Suppressor macrophage treated with lipopolysaccharide for 1 hour (primary cell): ENCODE measurements at places on chromosomes 12 and 14.

GRCh38 chr12:95709152-95709551 lies 81.4 kb downstream of the NTN4 start:
- no peak for DNase-seq

GRCh38 chr14:23095196-23096108 lies at the start of gene C14orf119:
Gene C14orf119, plus strand, starts transcription at chr14:23095505. Its CDS starts 2,154 bp downstream, at chr14:23097659.
- peak; percentile 99 for DNase-seq

- DNase-seq: no peak
These were observed 332.6 kb upstream of the TMPO start for GRCh38 chr12:98182821-98183220.

- no peak for DNase-seq
These were observed 37.5 kb downstream of the TTC7B start for GRCh38 chr14:90778571-90779255.

GRCh38 chr14:60195179-60195810 lies 30.1 kb upstream of the DHRS7 start:
- no peak for DNase-seq

- no peak for DNase-seq
These were observed 68.7 kb downstream of the STON2 start for GRCh38 chr14:81331229-81332021.

GRCh38 chr12:130608132-130608531 lies 108.0 kb downstream of the RIMBP2 start:
- no peak for DNase-seq

- DNase-seq: peak; percentile 68
These were observed 17.7 kb downstream of the DNAL1 start for GRCh38 chr14:73662487-73662943.

- no peak for DNase-seq
These were observed 11.8 kb upstream of the ENDOU start for GRCh38 chr12:47736877-47737676.

DNA sequence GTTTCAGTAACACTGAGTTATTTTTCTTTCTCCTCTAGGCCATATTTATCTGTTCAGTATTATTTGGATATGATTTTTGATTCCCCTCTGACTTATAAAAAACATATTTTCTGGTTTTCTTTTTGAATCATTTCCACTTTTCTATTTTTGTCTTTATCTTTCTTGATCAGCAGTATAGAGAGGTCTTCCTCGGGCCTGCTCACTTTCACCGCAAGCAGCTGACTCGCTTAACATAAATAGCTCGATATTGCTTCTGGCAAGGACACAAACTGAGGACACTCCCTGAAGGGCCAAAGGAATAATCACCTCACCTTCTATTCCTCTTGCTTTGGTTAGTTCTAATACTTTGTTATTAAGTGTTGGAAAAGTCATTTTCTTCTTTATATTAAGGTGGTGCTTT lies 25.8 kb upstream of the TRHDE start:
- no peak for DNase-seq

- no peak for DNase-seq
These were observed 27.5 kb downstream of the GPRC5A start for GRCh38 chr12:12918781-12919389.

GRCh38 chr12:3119756-3120601 lies 42.8 kb downstream of the TSPAN9 start:
- DNase-seq: no peak

GRCh38 chr14:77014004-77014604 lies 14.4 kb downstream of the IRF2BPL start:
- no peak for DNase-seq

GRCh38 chr12:106304797-106305196 lies 2.3 kb downstream of the TCP11L2 start:
- DNase-seq: no peak

DNA sequence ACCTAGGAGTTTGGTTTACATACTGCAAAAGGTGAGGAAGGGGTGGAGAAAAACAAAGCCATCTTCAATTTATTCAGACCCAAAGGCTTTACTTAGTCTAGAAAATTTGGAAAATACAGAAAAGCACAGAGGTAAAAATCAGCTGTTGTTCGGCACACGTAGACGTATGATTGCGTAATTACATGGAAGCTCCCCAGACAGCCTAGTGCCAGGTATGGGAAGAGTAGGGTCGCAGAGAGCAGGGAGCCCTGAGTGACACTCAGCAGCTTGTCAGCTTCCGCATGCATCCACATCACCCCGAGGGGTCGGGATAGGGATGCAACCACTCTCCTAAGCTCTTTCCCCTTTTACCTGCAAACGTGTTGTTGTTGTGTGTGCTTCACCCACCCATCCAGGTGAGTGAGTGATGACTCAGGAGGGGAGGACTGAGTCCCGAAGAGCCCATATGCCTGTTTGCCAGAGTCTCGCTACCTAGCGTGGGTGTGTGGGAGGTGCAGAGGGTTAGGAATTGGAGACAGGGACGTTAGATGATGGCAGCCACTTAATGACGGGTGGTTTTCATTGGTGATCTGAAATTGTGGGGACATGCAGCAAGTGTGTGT lies 20.1 kb downstream of the PIWIL1 start:
- no peak for DNase-seq

DNA sequence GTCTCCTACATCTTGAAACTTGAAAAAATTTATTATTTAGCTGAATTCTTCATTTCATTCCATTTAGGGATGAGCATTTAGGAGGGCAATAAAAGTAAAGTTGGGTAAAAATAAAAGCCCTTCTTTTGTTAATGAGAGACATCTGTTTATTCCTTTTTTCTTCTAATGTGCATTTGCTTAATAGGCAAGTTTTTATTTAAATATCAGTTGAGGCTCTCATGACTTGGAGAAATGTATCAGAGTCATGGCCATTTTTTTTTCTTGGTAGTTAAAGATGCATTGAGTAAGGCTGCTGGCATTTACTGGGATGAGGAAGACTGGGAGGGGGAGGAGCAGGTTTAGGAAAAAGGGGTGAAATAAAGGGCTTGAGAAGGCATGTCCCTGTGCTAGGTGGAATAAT lies 609.9 kb upstream of the TMEM132C start:
- no peak for DNase-seq

DNA sequence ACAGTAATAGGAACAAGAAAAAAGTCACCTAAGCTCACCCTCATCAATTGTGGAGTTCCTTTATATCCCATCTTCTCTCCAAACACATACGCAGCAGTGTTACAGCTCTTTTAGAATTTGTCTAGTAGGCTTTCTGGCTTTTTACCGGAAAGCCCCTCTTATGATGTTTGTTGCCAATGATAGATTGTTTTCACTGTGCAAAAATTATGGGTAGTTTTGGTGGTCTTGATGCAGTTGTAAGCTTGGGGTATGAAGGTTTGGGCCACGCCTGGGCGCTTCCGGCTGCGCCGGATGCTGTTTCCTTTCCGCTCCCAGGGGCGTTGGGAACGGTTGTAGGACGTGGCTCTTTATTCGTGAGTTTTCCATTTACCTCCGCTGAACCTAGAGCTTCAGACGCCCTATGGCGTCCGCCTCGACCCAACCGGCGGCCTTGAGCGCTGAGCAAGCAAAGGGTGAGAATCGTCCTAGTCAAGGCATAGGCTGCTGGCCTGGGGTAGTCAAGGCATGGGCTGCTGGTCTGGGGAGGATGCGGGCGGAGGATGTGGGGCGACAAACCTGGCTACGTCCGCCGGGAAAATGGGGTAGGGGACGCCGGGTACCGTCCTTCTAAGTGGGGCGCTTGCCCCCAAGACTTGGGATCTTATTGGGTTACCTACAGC lies at the start of the genes C12orf57 and RNU7-1:
TSS of gene C12orf57 (plus strand) at position 301 of the 659 bp plus-strand sequence. CDS start at position 401, 100 bp downstream.
TSS of gene RNU7-1 (plus strand) at position 95 of the 659 bp plus-strand sequence.
- peak; percentile 92 for DNase-seq

DNA sequence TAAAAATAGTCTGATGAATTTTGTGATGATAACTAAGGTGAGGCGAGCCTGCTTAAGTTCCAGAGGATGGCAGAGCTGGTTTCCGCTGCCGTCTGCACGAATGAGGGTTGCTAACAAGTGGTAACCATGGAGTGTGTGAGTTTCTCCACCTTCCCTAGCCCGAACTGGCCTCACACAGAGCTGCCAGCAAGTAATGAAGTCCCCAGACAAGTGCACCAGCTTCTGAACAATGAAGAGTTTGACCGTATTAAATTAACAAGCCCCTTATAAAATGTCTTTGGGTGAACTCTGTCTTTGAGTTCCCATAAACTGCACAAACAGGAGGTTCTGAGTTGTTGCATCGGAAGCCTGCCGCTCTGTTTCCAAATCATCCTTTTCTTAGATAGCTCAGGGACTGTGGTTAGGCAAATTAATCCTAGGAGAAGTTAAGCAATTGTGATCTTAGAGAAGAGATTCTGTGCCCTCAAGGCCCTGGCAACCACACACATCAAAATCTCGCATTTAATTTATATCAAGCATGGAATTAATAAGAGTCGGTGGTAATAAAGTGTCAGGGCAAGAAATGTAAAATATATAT lies 274.1 kb upstream of the DAAM1 start:
- DNase-seq: no peak

GRCh38 chr12:44696542-44696941 lies 179.6 kb downstream of the NELL2 start:
- DNase-seq: no peak

DNA sequence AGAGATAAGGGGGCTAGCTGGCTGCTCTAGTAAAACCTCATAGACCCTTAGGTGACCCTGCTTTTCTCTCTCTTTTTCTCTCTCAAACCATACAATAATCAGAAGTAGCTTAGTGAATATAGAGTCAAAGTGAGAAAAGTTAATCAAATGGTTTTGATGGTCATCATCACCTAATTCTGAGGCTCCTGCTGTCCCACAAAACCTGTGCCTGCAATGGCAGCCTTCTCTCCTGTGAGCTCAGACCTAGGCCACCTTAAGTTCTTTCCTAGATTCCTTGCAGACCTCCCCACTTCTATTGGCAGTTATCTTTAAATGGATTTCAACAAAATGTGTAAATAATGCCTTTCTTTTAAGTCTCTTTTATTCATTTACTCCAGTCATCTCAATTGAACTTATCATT lies 1.5 kb upstream of the RPAP3 start:
- no peak for DNase-seq

DNA sequence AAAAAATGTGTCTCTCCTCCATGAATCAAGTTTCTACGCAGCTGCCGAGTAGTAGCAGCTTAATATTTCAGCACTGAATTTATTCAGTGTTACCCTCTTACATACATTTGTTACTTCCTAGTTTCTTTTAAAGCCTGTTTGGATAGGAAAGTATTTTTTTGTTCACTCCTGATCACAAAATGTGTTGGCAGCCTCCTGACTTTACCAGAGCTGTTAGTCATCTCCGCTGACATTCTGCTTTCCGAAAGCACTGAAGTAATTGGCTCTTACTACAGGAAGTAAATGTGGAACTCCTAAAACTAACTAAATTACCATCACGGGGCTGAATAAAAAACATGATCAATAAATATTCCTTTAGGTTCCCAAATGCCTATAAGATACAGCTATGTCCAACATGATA lies 225.5 kb downstream of the EPS8 start:
- DNase-seq: peak; percentile 80

DNA sequence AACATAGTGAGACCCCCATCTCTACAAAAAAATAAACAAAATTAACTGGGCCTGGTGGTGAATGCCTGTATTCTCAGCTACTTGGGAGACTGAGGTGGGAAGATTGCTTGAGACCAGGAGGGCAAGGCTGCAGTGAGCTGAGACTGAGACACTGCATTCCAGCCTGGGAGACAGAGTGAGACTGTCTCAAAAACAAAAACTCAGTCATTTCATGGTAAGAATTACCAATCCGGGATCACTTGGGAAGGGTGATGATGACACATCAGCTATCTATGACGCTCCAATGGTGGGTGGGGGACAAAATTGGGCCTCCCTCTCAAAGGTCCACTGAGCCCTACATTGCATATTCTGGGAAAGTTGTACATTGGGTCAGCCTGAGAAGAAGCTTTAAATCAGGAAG lies 47.7 kb downstream of the SERPINA3 start:
- peak; percentile 21 for DNase-seq

GRCh38 chr12:64268409-64268808 lies 46.3 kb upstream of the KICS2 start:
- no peak for DNase-seq

DNA sequence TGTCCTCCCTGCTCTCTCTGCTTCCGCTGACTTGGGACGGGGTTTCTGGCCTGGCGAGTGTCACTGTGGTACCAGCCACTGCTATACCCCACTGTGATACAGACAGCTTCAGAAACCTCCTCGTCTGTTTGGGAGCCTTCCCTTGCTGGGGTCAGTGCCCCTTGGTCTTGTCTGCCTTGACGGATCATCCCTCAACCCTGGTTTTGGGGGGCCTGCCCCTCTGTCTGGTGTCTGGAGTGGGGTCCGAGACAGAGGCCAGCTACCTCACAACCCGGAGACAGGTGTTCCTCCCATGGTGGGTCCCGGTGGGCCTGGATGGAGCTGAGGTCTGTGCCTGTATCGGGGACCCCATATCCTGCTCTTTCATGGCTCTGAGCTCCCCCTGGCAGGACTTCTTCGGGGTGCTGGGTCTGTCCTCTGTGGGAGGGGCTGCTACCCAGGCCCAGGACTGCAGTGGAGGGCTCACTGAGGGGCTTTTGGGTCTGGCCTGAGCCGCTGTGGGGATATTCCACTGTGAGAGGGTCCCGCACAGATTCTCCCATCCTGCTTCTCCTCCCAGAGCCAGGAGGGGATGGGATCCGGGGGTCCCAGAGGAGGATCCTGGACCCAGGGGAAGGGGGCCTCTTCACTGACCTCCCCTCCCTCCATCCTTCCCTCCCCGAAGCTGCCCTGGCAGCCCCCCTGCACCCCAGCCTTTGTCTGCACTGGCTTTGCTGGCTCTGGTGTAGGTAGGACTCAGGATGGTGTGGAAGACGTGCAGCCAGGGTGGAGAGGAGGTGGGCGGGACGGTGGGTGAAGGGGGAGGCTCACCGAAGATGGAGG lies 365.5 kb downstream of the TMEM121 start:
- no peak for DNase-seq

DNA sequence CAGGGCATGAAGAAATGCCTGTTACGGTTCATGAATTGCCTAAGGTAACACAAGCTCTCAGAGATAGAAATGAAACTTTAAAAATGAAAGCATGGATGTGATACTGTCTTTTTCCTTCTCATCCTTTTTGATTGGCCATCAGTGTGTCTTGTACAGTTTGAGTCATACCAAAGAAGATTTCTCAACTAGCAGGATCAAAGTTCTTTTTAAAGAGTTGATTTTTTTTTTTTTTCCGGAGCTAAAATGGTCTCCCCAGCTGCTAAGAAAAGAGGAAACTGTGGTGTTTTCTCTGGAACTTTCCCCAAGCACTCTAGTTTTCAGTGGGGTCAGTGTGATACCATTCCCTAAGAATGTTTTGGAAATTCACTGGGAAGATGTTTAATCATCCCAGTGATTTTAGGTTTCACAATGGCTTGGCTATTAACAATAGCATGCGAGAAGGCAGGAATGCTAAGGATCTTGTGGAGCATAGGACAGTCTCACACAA lies 105.0 kb downstream of the ETNK1 start:
- peak; percentile 86 for DNase-seq

DNA sequence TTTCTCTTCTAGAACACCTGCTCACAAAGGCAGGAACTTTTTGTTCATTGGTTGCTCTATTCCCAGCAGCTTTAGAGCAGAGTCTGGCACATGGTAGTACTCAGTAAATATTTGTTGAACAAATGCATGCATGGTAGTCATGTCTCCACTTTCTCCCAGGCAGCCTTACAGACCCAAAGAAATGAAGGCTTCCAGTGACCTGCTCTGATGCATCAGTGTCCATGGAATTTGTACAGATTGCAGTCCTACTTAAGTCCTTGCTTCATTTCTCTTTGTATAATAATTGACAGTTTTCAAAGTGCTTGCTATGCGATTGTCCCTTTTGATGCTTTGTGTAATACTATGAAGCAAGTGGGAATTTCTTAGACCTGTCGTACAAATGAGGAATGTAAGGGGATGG lies 119.6 kb downstream of the DERA start:
- no peak for DNase-seq
